ENCODE measurements at places on chromosomes 7 and 10.

- DNase-seq: no peak
Observed at GRCh38 chr10:86520871-86521677, 518 bp downstream of the WAPL start.

- DNase-seq: no peak
Observed at GRCh38 chr10:78920011-78920410, 148.8 kb upstream of the ZMIZ1 start.

DNA sequence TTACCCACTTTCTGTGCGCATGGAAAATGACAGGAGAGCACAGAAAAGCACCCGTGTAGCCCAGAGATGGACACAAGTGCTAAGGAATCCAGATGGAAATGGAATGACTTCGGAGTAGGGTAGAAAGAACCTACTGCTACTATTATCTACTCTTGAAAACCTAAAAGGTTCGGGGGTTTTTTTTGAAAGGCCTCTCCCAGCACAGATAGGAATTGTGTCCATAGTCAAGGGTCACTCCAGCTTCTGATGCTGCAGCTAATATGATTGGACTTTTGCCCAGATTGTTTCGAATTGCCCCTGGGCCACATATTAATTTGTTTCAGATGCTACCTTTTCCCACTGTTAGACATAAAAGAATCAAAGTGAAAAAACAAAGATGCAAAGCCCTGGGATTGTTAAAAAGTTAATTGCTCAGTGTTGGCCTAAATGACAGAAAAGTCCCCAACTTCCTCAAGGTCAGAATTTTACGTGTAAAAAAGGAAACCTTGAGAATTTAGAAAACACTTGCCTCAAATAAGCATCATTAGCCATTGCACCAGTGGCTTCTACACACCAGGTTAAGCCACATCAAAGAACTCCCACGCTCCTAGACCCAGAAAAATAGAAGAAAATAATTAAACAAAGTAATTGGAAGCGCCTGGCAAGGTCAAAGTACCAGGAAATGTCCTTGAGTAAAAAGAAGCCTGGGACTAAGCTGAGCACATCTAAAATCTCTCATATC, 40.8 kb upstream of the INSIG1 start:
- DNase-seq: no peak

DNA sequence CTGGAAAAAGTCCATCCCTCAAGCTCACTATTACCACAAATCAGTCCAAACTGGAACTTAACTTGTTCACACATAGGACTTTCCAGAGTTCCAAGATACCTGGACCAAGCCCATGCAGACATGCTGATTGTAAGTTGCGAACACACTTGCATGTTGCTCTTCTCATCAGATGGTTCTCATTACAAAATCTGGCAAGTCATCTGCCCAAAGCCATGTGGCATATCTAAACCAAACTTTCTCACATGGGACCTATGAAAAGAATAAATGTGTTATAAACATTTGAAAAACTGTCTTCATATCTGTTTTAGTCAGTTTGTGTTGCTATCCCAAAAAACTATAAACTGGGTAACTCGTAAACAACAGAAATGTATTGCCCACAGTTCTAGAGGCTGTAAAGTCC, 58.8 kb upstream of the MKLN1 start:
- no peak for DNase-seq

GRCh38 chr10:46268076-46268881, 18.5 kb upstream of the ANTXRL start:
- DNase-seq: no peak

- no peak for DNase-seq
Observed at GRCh38 chr7:115693779-115694178, 336.8 kb downstream of the TFEC start.

- DNase-seq: no peak
Observed at GRCh38 chr10:79488336-79488735, 24.0 kb upstream of the EIF5AL1 start.

- no peak for DNase-seq
Observed at GRCh38 chr7:22108151-22108845, 162.6 kb upstream of the CDCA7L start.

GRCh38 chr10:6558759-6559461, 21.2 kb downstream of the PRKCQ start:
- DNase-seq: no peak

DNA sequence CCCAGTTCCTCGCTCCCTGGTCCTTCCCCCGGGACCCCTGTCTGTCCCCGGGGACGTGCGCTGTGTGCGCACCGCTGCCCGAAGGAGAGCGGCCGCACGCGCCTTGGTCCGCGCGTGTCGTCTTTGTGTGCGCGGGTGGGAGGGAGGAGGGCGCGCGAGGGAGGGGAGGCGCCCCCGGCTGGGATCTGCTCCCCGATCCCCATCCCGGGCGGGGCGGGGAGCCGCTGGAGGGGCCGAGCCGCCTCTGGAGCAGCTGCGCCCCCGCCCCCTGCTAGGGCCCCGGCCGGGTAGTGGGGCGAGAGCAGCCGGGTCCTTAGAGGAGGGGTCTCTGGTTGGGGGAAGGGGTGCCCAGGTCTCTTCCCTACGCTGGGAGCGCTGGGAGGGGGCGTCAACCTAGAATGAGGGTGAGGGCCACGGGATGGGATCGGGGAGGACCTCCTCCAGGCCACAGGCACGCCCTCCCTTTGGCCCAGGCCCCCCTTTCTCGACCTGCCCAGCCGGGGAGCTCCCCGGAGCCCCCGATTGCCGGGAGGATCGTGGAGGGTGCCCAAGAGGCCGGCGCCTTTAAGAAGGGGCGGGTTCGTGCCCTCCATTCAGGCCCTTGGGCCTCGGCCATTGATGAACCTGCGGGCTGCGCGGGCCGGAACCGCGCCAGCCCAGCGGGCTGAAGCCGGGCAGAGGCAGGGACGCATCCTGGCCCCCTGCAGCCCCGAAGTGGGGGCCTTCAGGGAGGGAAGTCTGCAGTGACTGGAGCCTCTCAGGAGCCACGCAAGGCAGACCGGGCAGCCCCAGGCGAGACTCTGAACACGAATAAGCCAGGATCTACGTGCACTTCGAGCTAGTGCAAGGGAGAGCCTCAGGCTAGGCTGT, 678 bp downstream of the SH2B2 start:
- no peak for DNase-seq

- DNase-seq: no peak
Observed at GRCh38 chr10:5550621-5551530, 26.1 kb downstream of the CALML3 start.

DNA sequence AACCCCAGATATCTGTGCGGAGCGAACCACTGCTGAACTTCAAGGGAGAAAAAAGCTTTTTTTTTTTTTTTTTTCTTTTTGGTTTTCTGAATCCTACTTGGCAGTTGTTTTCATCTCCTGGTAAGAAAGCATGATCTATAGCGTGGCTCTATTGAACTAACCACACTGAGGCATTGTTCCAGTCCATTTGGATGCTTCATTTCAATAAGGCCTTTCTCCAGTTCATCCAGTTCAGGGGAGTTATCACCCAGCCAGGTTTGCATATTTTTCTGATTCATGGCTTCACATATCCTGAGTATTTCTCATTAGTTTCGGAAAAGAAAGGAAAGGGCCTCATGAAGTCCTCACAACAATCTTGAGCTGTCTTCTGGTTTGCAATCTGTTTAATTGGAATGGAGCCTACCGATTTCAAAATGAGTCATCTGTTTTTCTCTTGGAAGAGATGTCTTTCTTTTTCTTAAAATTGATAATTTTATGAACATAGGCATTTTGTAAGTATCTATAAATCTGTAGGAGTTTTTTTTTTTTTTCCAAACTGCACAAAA, 93.1 kb upstream of the STEAP4 start:
- DNase-seq: no peak

GRCh38 chr10:3380406-3381050, 207.9 kb upstream of the PITRM1 start:
- no peak for DNase-seq
